ENCODE measurements at places on chromosomes 16 and 17.

- DNase-seq, result no peak
These were observed 80.8 kb upstream of the NOL11 start for GRCh38 chr17:67636834-67637520.

- DNase-seq, result no peak
These were observed 100.6 kb upstream of the CACNG5 start for GRCh38 chr17:66734186-66734943.

DNA sequence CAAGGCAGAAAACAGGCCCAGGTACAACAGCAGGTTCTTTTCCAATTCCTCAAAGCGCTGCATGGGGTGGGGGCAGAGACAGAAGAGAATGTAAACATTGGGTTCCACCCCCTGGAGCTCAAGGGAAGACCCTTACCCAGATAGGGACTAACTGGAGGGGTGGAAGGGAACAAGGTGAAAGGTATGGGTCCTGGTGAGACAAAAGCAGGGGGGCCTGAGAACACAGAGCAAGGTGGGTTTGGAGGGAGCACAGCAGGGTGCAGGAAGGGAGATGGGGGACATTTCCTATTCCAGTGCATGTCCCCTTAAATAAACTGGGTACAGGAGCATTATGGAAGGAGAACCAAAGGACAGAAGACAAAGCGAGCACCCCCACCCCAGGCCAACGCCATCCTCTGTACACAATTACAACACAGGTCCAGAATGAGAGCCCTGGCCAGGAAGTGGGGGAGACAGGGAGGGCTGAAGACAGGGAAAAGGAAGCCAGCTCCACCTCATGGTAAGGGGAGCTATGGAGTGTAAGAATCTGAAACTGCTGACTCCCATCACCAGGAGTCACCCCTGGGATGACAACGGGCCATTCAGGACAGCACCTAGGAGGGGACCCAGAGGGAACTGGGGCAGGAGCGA is 2.1 kb upstream of the CD2BP2 start:
- DNase-seq, result no peak

GRCh38 chr17:42640121-42640520 is 19.0 kb upstream of the TUBG2 start:
- DNase-seq, result no peak

DNA sequence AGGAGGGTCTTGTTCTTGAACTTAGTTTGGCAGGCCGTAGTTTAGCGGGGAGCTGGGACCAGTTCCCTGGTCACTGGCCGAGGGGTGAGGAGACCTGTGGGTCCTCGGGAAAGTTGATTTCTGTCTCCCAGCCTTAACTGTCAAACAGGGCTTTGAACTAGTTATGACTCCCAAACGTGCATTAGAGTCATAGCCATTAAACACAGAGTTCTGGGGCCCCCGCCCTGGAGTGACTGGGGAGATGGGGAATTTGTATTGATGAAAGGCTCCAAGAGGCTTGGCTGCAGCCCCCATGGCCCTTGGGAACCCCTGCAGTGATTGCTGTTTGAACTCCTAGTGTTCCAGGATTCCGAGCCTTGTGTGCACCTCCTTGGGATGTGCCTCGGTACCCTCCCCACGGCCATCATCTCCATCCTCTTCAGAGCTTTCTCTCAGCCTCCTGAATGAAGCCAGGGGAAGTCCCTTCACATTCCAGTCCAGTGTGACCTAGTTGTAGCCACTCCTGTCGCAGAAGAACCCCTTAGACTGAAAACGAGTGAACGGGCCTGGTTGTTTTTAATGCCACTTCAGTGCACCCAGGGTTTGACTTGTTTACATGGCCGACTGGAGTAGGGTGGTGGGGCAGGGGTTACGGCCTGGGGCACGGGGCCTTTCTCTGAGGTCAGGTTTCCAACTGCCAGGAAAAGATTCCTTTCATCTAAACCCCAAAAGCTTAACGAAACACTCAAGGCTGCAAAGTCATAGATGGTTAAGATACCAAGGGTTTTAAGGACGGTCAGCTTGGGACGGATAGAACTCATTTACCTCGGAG is 1.4 kb downstream of the MPRIP start:
- no peak for DNase-seq

DNA sequence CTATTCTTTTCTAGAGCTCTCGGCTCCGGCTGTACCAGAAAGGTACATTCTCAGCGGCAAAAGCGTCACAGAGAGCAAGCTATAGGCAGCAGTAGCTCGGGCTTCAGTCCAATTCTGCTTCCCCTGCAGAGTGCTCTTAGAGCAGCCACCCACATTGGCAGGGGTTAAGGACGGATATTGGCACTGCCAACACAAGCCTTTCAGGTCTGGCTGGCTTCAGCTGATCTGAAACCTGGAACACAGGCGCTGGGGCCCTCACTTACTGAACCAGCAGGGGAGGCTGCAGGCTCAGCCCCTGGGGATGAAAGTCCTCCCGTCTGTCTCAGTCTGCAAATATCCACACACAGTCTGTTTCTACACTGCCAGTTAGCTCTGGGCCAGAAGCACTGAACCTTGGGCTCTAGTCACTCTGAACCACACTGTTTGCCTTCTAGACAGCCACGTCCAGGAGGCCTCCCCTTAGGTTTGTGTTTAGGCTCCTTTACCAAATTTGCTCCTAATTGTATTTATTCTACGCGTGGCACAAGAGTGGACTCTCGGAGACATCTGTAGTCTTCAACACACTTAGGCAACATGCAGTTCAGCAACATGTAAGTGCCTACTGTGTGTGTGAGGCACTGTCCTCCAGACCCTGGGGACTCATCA is 40.1 kb downstream of the HIC1 start:
- DNase-seq, result no peak

GRCh38 chr17:5526821-5527598 is 40.6 kb downstream of the MIS12 start:
- peak; percentile 85 for DNase-seq

DNA sequence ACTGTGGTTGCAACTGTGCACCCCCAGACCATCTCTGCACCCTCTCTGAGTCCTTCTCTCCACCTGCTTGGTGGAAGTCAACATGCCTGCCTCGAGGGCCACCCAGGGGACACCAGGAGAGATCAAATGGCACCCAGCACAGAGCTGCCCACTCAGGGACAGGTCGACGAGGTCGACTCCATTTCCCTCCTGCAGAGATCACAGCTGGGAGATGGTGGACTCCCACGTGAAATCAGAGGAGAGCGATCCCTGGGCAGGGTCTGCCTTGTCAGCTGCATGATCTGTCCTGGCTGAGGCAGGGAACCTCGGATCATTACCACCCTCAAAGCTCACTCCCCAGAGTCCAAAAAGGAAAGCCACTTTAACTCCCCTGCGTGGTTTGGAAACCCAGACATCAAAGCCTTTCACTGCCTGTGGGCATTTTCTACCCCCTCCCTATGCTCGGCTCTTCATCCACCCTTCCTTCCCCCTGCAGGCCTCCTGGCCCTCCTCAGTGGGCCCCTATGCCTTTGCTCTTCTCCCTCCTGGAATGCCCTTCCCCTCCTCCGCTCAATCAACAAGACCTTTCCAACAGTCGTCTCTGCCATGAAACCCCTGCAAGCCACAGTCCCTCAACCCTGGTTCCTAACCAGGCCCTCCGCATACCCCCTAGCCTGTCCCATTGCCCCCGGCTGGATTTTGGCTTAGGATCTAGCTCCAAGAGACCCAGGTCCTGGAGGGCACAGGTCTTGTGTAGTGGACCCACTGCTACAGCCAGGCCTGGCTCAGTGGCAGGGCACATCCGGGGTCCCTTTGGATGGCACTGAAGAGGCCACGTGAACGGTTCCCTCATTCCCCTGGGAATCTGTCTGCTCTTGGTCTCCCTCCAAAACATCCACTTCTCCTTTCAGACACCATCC is 103.8 kb upstream of the RPL38 start:
- no peak for DNase-seq

GRCh38 chr17:40035162-40035559 is 19.0 kb downstream of the MED24 start:
- no peak for DNase-seq

GRCh38 chr17:81364278-81365147 is 30.7 kb upstream of the BAHCC1 start:
- no peak for DNase-seq

All from activated naive CD8-positive, alpha-beta T cell treated with anti-CD3 and anti-CD28 coated beads for 36 hours (primary cell).